ENCODE measurements at places on chromosomes 1 and 21. TPM values are rescaled to one million over a fixed set of nuclear protein-coding genes. Genes with fewer than 3 reads are reported as not detected.

The KAZN gene
- 49.2 TPM for total RNA-seq

The IGFN1 gene
- total RNA-seq: not detected

The ATAD3B gene
- total RNA-seq: 5.4 TPM

The OXCT2 gene
- 3.4 TPM for total RNA-seq

The GBP4 gene
- 1.0 TPM for total RNA-seq

The LCE1B gene
- total RNA-seq: not detected

The GBP5 gene
- 0.11 TPM for total RNA-seq

The TMEM240 gene
- total RNA-seq: 2.2 TPM

The OR2T11 gene
- not detected for total RNA-seq

The HPDL gene
- 0.39 TPM for total RNA-seq

The FCRL6 gene
- not detected for total RNA-seq

The SLC9C2 gene
- under 0.01 TPM for total RNA-seq

The SHC1 gene
- total RNA-seq: 211 TPM

The RBM34 gene
- total RNA-seq: 67.4 TPM

The JMJD4 gene
- total RNA-seq: 26.6 TPM

The NUP210L gene
- 0.86 TPM for total RNA-seq

The CRYAA gene
- not detected for total RNA-seq

The DDX59 gene
- total RNA-seq: 14.2 TPM

The OLFML2B gene
- 32.4 TPM for total RNA-seq

The CHD1L gene
- total RNA-seq: 29.4 TPM

The MRAP gene
- not detected for total RNA-seq

The CA14 gene
- not detected for total RNA-seq

The KIF14 gene
- total RNA-seq: 4.3 TPM

The LYST gene
- 45.5 TPM for total RNA-seq

The CLDN14 gene
- not detected for total RNA-seq

The ERVH48-1 gene
- total RNA-seq: not detected

The RUNX3 gene
- not detected for total RNA-seq
